SK-N-DZ (cell line): ENCODE measurements at places on chromosomes 13 and 19.

DNA sequence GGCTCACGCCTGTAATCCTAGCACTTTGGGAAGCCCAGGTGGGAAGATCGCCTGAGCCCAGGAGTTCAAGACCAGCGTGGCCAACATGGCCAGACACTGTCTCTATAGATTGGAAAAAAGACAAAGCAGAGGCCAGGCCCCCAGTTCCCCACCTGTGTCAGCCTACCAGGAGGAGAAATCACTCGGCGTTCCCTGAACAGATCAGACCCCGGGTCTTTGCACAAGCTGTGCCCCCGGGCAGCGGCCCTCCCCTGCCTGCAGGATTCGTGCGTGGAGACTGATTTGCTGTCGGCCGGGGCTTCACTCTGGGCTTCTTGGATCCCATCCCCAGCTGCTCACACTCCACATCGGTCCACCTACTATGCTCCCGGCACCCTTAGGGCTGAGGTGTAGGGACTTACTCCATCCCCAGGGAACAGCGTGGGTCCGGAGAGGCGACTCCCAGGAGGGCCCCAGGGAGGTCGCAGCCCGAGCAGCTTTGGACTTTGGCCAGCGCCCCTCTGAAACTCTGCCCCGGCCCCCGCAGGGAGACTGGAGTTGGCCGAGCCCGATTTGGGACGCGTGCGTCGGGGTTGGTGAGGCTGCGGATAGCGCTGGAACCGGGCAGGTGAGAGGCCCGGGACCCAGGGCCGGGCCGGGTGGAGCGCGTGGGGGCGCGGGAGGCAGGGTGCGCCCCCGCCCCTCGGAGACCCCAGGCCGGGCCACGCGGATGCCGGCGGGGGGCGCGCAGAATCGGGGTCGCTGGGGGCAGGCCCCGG is 515 bp upstream of the EFNA2 start:
- DNase-seq = no peak

- no peak for DNase-seq
Observed at GRCh38 chr13:47549219-47549752, 451.8 kb downstream of the SUCLA2 start.

DNA sequence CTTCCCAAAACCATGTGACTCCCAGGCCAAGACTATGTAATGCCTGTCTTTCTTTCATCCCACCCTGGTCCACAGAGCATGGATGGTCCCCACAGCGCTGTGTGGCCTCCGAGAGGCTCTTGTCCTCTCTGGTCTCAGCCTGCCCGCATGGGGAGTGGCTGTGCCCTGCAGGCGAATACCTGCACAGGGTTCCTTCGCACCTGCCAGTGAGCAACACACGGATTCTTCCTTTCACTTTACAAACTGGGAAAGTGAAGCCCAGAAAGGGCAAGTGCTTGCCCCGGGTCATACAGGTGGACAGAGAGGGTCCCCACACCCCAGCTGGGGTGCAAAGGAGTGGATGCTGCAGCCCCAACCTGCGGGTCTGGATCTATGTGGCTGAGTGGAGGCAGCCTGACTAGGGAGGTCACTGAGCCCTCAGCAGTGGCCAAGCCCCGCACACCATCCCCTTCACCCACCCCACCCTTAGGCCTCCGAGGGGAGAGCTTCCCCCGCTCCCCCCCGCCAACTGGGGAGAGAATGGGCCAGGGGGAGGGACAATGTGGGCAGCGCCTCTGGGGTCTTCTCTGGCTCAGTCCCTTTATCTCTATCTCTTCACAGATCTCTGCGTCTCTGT is 747 bp upstream of the MARK4 start:
- DNase-seq = no peak

DNA sequence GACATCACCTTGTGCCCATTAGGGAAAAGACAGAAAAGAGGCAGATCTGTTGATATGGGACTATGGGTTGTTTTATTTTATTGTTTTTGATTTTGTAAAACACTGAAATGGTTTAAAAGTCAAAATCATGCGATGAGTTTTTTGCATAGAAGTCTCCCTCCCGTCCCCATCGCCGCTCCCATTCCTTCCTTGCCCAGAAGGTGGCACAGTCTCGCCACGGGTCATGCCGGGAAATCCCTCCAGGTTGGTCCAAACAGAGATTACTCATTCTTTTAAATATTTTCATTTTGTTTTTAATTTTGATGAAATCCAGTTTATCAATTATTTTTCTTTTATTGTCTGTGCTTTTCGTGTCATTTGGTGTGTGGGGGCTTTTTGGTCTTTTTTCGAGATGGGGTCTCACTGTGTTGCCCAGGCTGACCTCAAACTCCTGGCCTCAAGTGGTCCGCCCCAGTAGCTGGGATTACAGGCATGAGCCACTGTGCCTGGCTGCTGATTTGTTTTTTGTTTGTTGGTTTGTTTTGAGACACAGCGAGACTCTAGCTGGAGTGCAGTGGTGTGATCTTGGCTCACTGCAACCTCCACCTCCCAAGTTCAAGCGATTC is 9.2 kb downstream of the PGPEP1 start:
- DNase-seq = no peak

- no peak for DNase-seq
Observed at GRCh38 chr13:99425485-99426341, 75.6 kb upstream of the TM9SF2 start.

DNA sequence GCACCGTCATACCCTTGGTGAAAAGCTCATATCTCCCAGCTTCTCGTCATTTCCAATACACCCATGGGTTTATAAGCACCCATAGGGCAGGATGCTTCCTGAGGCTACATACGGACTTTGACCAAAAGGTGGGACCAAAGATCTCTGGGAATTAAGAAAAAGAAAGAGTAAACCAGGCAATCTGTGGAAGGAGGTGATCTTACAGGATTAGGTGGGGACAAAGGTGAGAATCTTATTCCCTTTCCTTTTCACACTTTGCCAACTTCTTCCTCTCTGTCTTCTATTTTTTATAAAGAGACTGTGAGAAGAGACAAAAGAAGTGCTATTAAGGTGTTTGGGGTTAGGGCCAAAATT is 172.0 kb downstream of the DLEU7 start:
- DNase-seq = no peak

- DNase-seq = no peak
Observed at GRCh38 chr19:9705836-9706235, 30.9 kb upstream of the ZNF562 start.

GRCh38 chr19:2487842-2488241 is 11.9 kb downstream of the GADD45B start:
- DNase-seq = no peak

GRCh38 chr13:23618341-23618740 is 48.1 kb downstream of the TNFRSF19 start:
- DNase-seq = no peak

DNA sequence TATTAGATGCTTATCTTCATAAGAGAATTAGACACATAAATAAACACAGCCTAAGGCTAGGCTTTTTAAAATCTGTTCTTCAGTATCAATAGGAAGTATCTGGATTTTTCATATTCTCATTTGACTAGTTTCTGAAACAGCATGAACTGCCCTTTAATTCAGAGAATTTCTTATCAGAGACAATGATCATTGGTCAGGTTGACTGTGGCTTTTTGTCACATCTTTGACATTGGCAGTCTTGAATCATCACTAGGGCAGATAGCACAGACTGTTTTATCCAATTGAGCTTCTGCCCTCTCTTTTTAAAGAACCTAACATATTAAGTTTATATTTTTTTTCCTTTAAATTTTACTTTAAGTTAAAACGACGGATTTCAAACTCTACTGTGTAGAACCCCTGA is 59.6 kb downstream of the DPY19L3 start:
- DNase-seq = no peak
